ENCODE measurements at places on chromosomes 12 and 14.

- no peaks in the 10 kb centered on the region for H3K4me1 ChIP-seq
- no peak for DNase-seq
- peaks cover 24% of the 10 kb centered on the region for H3K27me3 ChIP-seq
- no peak overlapping the region for H3K27ac ChIP-seq
Measured at GRCh38 chr14:36503771-36504741, 16.0 kb downstream of the NKX2-1 start.

DNA sequence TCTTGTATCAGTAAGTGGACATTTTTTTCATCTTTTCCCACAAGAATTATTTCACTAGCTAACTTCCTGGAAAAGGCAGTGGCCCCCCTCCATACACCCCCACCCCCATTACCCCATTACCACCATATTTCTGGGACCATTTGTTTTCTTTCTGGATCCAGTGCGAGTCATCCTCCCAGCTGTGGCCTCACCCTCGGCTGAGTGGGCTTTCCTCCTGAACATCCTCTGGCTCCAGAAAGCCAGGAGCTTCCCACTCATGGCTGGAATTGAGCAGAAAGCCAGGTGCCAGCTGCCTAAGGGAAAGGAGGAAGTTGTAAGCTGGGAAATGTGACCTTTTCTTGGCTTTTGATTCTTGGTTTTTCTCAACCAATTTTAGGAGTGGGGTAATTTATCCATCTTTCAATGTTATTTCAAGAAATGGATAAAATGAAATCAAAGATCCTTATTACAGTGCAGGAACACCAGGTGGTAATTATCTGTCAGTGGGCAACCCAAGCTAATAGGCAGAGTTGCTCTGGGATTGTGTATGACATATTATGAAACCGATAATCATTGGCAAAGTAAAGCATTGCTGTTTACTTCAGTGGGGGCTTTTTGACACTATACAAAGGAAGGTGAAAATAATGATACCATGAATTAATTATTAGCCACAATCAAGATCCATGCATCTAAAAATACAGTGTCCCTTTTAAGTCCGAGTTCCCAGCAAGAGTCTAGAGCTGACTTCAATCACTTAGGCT is 124.6 kb downstream of the KICS2 start:
- H3K36me3 ChIP-seq: peaks cover 8% of the 10 kb centered on the region
- no peaks in the 10 kb centered on the region for H3K4me1 ChIP-seq
- H3K27me3 ChIP-seq: no peaks in the 10 kb centered on the region
- H3K27ac ChIP-seq: no peak overlapping the region
- no peak overlapping the region for H3K4me3 ChIP-seq
- no peak for DNase-seq

- no peak overlapping the region for H3K4me3 ChIP-seq
- no peak overlapping the region for H3K27ac ChIP-seq
- DNase-seq: no peak
- 0 out of 2 replicates have a peak, but pooled peaks cover 2% of the 10 kb centered on the region for H3K4me1 ChIP-seq
Measured at GRCh38 chr12:32030151-32030550, 70.9 kb downstream of the RESF1 start.

- H3K4me3 ChIP-seq: no peak overlapping the region
- no peak overlapping the region for H3K27ac ChIP-seq
- peaks cover 8% of the 10 kb centered on the region for H3K27me3 ChIP-seq
Measured at GRCh38 chr14:81677736-81678135, 144.1 kb upstream of the SEL1L start.

DNA sequence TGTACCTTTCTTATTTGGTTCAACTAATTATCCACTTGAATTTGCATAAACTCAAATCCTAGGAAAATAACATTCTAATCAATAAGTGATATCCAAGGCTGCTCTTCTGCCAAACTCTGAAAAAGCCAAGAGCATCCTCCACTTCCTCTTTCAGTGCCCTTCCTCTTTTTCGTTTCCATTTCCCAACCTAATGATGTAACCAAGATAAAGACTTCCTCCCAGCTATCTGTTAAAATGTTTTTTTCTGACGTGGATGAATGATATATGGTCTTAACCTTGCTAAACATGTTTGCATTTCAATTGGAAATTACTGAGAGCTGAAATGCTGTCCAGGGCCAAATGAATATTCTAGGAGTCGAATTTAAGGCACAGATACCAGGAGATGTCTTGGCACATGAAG is 459.5 kb upstream of the PDE3A start:
- no peak for DNase-seq
- no peak overlapping the region for H3K4me3 ChIP-seq
- H3K36me3 ChIP-seq: no peaks in the 10 kb centered on the region

DNA sequence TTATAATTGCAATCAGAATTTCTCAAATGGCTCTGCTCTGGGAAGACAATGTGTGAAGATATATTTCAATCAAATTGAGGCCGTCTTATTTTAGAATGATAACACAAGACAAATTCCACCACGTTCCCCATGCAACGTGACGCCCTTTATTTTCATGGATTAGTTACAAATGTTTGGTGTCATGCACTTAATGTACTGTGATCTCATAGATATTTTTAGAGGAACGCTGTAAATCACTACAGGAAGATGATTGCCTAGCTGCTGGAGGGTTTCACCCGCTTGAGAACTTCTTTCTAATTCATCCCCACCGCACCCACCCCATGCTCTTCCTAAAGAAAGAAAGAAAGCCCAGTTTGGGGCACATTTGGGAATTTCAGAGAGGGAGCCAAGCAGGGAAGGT is 117.2 kb downstream of the PLXNC1 start:
- H3K27me3 ChIP-seq: no peaks in the 10 kb centered on the region
- no peak overlapping the region for H3K4me3 ChIP-seq
- peaks cover 20% of the 10 kb centered on the region for H3K36me3 ChIP-seq
- DNase-seq: no peak
- H3K4me1 ChIP-seq: no peaks in the 10 kb centered on the region

DNA sequence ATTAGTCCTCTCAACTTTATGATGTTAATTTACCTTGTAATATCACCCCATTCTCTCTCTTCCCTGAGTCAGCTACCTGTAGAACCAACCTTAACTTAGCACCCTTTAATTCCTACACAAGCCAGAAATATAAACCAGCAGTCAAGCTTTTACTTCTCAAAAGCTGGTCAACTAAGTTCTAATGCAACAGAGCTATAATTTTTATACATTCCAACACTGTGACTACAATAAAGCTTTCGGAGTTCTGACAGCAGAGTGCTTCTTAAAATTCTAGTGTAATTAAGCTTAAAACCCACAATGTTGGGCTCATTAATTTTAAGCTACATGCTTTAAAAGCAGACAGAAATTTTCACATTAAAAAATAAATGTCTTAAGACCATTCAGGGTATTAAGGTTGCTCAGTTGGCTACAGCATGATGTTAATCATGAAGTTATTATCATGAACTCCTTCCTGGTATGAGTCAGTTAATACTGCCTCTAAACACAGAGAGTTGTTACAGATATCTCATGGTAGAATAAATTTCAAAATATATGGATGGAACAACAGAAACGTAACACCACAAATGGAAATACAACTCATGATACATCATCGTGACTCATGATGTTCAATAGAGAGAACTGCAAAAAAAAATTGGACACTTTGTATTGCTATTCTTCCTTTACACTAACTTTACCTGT is 126.7 kb downstream of the EPS8 start:
- no peak overlapping the region for H3K27ac ChIP-seq
- H3K36me3 ChIP-seq: peaks cover 10% of the 10 kb centered on the region
- DNase-seq: no peak
- H3K4me3 ChIP-seq: no peak overlapping the region

GRCh38 chr12:64791036-64791435 is 31.8 kb upstream of the GNS start:
- DNase-seq: no peak
- H3K27ac ChIP-seq: no peak overlapping the region
- H3K27me3 ChIP-seq: no peaks in the 10 kb centered on the region
- H3K4me3 ChIP-seq: no peak overlapping the region
- H3K4me1 ChIP-seq: peaks cover 22% of the 10 kb centered on the region

DNA sequence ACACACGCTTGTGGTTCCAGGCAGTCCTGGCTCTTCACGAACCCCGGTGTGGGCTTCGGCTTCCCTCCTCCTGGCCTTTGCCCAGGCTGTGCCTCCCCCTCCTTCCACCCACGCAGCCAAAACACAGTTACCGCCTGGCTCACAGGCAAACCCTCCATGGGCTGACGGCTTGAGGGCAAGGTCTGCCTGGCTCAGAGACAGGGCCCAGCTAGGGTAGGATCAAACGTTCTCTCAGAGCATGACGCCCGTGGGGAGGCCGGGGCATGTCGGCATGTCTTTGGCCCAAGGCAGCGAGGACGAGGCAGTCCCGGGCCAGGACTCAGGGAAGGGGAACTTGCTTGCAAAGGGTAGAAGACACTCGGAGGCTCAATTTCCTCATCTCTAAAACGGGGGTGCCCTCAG is 2.1 kb downstream of the SLC25A47 start:
- DNase-seq: no peak
- H3K4me1 ChIP-seq: peaks cover 85% of the 10 kb centered on the region
- peaks cover 2% of the 10 kb centered on the region for H3K27me3 ChIP-seq
- H3K4me3 ChIP-seq: no peak overlapping the region
- H3K27ac ChIP-seq: no peak overlapping the region

DNA sequence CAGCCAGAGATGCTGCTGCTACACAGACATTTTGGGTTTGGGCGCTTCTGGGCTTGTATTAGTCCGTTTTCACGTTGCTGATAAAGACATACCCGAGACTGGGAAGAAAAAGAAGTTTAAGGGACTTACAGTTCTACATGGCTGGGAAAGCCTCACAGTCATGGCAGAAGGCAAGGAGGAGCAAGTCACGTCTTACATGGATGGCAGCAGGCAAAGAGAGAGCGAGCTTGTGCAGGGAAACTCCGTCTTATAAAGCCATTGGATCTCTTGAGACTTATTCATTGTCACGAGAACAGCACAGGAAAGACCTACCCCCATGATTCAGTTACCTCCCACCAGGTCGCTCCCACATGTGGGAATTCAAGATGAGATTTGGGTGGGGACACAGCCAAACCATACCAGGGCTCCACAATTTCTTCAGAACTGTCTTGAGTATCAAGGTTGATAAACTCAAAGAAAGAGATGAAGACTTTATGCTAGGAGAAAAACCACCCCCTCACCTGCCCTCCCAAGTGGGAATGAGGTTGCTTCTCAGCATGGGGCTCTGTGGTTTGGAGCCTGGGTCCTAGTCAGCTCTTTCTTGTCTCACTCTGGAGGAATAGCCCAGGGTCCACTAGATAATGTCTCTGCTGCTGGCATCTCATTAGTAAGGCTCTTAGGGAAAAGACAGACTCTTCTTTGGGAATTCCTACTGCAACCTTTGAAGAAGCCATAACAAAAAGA is 200.3 kb downstream of the PELI2 start:
- H3K27me3 ChIP-seq: no peaks in the 10 kb centered on the region
- no peaks in the 10 kb centered on the region for H3K4me1 ChIP-seq
- DNase-seq: no peak
- no peaks in the 10 kb centered on the region for H3K36me3 ChIP-seq
- H3K4me3 ChIP-seq: no peak overlapping the region
- no peak overlapping the region for H3K27ac ChIP-seq

DNA sequence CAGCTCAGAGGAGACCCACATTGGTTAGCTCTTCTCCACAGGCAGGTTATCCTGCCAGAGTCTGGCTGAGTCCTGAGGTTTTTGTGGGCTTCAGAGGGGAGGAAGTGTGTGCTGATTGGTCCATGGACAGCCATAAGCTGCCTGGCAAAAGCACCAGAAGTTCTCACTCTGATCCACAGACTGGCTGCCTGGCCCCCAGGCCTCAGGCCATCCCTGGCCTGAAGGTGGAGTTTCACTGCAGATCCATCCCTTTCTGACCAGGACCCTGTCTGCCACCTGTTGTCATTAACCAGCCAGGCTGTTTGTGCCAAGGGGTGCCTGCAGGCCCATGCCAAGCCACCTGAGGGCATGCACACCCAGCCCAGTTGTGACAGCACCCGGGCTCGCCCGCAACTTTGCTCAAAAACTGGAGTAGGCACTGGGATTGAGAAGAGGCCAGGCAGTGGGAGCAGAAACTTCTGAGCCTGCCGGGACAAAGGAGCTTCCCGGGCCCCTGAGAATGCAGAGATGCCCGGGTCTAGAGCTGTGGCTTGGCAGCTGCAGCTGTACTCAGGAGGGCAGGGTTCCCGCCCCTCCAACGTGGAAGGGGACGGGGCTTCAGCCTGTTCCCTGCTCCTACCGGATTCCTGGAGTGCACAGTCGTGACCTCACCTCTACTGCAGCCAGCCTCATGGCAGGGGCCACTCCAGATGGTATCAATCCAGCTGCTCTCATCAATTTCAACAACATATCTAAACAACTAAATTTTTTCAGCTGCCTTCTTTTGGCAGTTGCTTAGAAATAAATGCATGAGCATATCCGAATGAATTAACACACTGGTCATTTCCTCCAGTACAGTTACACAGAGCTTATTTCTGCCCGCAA is 1277.3 kb downstream of the SLC16A7 start:
- no peaks in the 10 kb centered on the region for H3K27me3 ChIP-seq
- no peak overlapping the region for H3K27ac ChIP-seq
- H3K36me3 ChIP-seq: no peaks in the 10 kb centered on the region
- no peak for DNase-seq
- no peak overlapping the region for H3K4me3 ChIP-seq
- no peaks in the 10 kb centered on the region for H3K4me1 ChIP-seq

- no peak overlapping the region for H3K27ac ChIP-seq
- no peak overlapping the region for H3K4me3 ChIP-seq
- no peak for DNase-seq
- no peaks in the 10 kb centered on the region for H3K27me3 ChIP-seq
- no peaks in the 10 kb centered on the region for H3K4me1 ChIP-seq
Measured at GRCh38 chr12:88628856-88629509, 48.7 kb upstream of the KITLG start.

DNA sequence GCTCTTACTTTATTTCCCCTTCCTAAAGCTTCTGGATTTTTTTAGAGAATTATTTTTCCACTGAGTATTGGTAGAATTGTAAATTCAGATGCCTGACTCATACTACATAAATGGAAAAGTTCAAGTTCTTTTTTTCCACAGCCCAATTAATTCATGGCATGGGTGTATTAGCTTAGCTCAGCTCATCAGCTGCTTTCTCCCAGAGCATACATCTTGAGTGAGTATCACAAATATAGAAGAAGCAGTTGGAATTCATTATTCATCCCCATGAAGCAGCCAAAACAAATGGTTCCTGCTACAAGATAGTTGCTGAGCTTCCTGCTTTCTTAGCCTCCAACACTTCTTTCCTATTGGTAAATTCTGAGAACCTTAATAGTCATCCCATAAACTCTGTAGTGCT is 105.1 kb downstream of the C12orf50 start:
- DNase-seq: no peak
- no peaks in the 10 kb centered on the region for H3K36me3 ChIP-seq
- no peaks in the 10 kb centered on the region for H3K27me3 ChIP-seq
- H3K4me3 ChIP-seq: no peak overlapping the region
- no peaks in the 10 kb centered on the region for H3K4me1 ChIP-seq

DNA sequence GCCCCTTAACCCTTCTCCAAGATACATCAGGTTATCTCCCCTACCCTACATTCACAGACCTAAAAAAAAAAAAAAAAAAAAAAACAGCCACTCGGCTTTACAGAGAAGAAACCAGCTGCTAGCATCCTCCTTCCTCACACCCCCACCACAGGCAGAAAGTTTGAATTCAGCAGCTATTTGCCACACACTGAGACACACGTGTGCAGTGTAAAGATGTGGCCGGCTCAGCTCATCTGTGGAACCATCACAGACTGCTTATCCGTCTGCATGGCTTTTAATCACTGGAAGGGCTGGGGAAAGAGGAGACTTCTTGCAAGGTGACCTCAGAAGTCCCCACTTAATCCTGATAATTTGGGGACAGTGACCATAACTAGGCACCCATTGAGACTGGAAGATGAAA is 50.0 kb downstream of the VWF start:
- peaks cover 46% of the 10 kb centered on the region for H3K4me1 ChIP-seq
- no peak overlapping the region for H3K4me3 ChIP-seq
- DNase-seq: no peak
- H3K36me3 ChIP-seq: no peaks in the 10 kb centered on the region

GRCh38 chr12:45762185-45763110 is 32.9 kb downstream of the ARID2 start:
- peaks cover 18% of the 10 kb centered on the region for H3K4me1 ChIP-seq
- peak overlapping the region; percentile 61 for H3K27ac ChIP-seq
- DNase-seq: peak; percentile 28
- no peaks in the 10 kb centered on the region for H3K36me3 ChIP-seq
- no peak overlapping the region for H3K4me3 ChIP-seq

Measured in HepG2 (cell line).